ENCODE measurements at places on chromosomes 5 and 9.

- DNase-seq, result no peak
Observed at GRCh38 chr5:100758780-100759179, 144.3 kb downstream of the ST8SIA4 start.

DNA sequence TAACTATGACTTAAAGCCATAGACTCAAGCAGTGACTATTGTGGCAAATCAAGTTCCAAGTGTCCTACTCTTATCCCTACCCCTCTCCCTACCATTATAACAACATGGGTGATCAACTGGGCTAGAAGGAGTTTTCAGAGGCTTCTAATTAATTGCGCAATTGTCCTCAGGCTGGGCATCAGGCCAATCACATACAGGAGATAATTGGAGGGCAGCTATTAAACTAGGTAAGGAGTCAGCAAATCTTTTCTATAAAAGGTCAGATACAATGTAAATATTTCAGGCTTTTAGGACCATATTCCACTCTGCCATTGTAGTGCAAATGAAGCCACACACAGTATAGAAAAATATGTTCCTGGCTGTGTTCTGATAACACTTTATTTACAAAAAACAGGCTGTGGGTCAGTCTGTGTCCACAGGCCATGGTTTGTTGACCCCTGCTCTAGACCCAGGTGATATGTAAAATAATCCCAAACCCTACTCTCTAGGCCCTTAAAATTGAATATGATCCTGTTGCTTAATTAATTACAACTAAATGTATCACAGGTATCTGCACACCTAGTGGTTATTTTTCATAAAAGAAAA, 141.4 kb upstream of the PIK3R1 start:
- DNase-seq, result no peak

DNA sequence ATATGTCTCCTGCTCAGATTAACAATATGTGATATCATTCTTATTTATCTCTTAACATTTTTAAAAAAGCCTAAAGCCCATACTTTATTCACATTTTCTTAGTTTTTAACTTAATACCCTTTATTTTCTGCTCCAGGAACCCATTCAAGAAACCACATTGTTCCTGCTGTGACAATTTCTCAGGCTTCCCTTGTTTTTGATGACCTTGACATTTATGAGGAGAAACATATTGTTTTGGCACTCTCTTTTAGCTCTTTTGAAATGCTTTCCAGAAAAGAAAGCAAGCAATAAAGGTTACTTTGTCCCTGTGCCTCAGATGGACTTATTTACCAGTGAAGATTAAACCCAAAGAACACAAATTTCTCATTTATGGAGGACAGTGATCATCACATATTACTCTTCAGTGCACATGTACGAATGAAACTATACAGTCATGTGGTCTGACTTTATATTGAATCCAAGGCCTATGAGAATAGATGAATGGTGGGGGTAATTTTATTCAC, 261.5 kb upstream of the KLF9 start:
- no peak for DNase-seq

DNA sequence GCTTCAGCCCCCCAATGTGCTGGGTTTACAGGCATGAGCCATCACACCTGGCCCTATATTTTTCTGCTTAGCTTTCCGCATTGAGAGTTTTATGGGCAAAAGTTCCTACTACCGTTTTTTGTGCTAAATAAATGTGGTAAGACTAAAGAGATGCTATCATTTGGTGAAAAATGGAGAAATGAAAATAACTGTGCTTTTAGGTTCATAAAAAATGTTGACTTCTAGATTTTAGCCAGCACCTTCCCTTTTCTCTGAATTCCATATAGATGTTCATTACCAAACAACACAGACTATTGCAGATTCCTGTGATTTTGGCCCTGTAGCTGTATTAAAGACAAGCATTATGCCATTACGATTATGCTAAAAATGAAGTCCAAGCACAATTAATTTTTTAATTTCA, 72.0 kb upstream of the CTSL start:
- no peak for DNase-seq

DNA sequence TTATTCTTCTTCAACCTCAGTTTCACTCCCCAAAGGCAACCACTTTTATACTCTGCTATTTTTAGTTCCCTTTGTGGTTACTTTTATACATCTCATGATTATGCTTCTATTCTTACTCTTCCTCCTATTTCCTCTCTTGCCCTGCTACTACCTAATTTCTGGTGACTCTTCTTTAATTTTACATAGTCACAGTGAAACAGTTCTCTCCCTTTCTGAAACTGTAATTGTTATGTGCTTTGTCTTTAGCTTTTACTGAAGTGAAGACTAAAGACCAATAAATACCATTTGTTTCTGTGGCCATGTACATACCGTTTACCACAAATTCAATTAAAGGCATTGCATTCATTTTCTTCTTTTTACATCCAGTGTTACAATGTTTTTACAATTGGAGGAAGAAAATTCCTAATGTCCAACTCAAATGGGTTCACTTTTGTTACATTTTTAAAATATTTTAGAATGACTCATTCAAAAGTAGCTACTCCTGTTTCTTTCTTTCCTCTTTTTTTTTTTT, 410.6 kb downstream of the PSAT1 start:
- DNase-seq, result peak; percentile 91

DNA sequence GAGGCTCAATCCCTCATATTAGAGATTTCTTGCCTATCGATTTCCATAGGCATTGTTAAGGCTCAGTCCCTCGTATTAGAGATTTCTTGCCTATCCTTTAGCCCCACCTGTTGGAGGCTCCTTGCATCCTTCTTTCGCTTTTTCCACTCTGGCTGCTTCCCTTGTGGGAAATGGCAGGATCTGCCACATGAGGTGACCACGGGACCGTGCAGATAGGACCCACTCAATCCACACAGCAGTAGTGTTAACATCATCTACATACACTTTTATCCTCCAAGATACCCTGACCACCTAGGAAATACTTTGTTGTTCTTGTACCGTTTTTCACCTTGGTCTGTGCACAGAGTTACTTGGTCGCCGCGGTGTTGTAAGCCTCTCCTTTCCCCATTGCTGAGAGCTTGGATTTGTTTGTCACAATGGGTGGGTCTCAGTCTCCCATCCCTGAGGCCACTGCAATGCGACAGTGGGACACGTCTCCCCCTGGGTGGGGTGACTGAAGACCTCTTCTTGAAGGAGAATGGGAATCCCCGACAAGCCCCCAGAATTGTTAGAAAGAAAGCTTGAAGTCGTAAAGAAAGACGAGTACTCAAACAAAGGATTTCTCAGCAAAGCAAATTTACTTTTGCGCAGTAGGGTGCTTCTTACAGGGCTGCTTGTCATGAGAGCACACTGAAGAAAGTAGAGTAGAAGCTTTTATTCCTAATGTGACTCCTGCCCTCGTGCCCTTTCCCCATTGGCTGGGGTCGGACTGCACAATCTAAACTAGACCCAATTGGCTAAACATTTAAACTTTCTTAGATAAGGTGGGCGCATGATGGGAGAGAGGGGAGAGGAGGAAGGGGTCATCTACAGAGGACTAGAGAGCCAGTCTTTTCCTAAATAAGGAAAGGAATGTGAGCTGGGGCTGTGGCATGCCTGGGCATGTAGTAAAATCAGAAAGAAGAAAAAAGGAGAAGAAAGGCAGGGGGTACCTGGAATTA, 19.8 kb downstream of the IFT74 start:
- DNase-seq, result no peak

GRCh38 chr9:96441798-96442445, 8.0 kb upstream of the HABP4 start:
- DNase-seq, result no peak

- DNase-seq, result no peak
Observed at GRCh38 chr5:127567026-127567768, 49.8 kb downstream of the PRRC1 start.

GRCh38 chr9:76302947-76303550, 91.2 kb downstream of the RFK start:
- DNase-seq, result peak; percentile 39

GRCh38 chr9:86098824-86099700, at the start of gene GOLM1:
GOLM1 (minus strand) TSS chr9:86099558; CDS start chr9:86079320, 20,238 bp downstream.
- DNase-seq, result no peak

GRCh38 chr9:130738281-130738680, 44.7 kb downstream of the EXOSC2 start:
- DNase-seq, result no peak

GRCh38 chr9:89154651-89155336, 23.8 kb downstream of the SHC3 start:
- DNase-seq, result peak; percentile 72

DNA sequence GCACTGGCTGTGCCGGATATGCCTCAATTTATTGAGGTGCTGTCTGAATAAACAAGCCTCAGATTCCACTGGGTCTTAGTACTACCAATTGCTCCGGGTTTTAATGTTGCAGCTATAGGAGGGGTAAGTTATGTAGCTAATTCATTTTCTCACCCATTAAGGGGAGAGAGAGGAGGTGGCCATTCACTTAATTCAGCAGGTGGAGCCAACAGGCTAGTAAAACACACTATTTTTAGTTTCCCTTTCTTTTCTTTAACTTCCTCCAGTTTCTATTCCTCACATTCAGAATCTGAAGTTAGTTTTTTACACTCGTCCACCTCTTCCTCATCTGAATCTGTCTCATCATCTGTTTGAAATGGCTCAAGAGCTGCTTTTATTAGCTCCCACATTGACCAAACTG, 105.6 kb upstream of the CDH10 start:
- DNase-seq, result no peak

GRCh38 chr5:42641336-42642005, 115.1 kb upstream of the CCDC152 start:
- DNase-seq, result no peak

- no peak for DNase-seq
Observed at GRCh38 chr5:82719368-82719767, 357.8 kb downstream of the TMEM167A start.

DNA sequence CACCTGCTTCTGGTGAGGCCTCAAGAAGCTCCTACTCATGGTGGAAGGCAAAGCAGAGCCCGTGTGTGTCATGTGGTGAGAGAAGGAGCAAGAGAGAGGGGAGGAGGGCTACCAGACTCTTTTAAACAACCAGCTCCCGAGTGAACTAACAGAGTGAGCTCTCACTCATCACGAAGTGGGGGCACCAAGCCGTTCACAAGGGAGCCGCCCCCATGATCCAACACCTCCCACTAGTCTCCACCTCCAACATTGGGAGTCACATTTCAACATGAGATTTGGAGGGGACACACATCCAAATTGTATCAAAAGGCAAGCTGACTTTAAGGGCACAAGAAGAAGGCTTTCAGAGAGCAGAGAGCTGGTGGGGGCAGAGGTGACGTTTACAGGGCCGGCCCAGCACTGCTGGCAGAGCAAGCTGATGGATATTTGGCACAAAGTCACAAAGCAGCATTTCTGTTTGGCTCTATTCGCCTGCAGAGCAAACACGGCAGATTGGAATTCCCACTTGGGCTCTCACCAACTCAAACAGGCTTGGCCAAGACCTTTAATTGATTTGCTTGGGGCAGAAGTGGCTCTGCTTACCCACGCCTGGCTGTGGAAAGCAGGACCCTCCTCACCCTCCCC, 20.0 kb downstream of the PITX1 start:
- no peak for DNase-seq

DNA sequence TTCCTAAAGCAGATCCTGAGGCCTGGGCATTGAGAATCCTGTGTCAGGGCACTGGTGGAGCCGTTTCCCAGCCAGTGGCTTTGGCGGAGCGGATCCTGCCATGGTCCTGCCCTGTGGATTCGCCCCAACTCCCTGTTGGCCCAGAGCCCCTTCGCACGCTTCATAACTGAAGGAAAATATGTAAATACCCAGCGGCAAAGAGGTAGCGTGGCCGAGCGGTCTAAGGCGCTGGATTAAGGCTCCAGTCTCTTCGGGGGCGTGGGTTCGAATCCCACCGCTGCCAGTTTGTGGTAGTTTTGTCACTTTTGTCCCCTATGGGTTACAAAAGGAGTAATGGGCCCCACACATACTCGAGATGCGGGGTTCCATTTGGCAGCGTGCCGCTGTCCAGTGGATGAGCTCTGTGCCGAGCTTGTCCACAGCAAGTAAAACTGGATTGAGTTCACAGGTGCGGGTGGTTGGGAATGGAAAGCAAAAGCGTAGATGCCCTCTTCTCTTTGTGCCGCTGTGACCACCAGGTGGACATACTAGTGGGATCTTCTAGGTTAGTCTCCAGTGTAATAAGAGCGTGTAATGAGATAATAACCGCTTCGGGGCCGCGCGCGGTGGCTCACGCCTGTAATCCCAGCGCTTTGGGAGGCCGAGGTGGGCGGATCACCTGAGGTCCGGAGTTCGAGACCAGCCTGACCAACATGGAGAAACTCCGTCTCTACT, 17.3 kb downstream of the TRIM7 start:
- no peak for DNase-seq

DNA sequence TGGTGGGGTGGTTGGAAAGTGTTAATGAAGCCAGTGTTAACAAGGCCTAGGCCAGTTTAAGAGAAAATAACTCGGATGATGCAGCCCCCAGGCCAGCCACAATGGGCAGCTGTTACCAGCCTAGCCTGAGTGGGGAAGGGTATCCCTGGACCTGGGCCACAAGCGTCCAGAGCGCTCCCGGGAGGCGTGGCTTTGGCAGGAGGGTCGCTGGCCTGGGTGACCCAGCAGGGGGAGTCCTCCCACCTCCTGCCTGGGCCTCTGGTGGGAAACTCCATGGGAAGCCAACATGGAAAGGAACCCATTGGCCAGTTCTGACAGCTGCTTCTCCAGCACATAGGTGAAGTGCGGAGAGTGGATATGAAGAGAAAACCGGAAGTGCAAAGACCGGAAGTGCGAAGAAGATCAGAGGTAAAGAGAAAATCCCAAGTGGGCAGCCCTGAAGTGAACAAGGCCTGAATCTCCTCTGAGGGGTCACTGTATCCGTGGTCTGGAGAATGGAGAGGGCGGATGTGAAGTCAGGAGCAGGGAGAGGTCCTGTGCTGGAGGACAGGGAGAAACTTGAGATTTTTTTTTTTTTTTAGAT, 79.0 kb downstream of the ADCY2 start:
- no peak for DNase-seq

GRCh38 chr5:79612667-79613198, 492 bp downstream of the TENT2 start:
- no peak for DNase-seq

- DNase-seq, result no peak
Observed at GRCh38 chr5:33271606-33272005, 169.2 kb upstream of the TARS1 start.

DNA sequence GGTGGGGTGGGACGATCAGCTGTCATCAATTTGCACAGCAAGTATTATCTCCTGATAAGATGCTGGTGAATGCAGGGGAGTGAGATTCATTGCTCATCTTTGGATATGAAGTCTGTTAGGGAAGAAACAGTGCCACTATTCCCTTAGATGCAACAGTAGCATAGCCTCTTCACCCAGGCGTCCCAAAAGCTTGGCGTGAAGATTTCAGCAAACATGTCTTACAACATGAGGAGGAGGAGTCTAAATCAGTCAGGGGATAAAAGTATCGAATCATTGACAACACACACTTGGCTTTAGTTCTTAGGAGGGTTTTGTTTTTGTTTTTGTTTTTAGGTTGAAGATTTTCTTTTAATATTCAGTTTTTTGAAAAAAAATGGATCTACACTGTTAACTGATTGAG, 26.5 kb downstream of the SNX18 start:
- no peak for DNase-seq

- no peak for DNase-seq
Observed at GRCh38 chr9:77856615-77857014, 175.0 kb downstream of the GNAQ start.
